Right ventricle myocardium superior (tissue), 1 donor: ENCODE measurements at places on chromosomes 5 and 9. TPM values are rescaled to one million over a fixed set of nuclear protein-coding genes. Genes with fewer than 3 reads are reported as not detected.

DNA sequence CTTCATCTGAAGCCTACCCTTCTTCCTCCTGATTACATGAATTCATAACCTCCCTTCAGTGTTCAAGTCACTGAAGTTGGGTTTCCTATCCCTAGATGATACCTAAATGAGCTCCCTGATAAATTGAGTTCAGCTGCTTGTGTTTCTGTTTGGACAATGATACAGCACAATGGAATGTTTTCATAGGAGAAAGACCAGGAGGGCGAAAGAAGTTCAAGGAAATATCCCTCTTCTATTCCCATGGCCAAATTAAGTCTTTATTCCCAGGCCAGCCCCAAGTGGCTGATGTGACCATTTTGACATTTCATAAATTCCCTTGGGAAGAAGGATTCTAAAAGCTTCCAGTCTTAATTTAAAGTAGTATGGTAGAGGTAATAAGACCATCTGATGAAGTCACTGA is 555.8 kb upstream of the CLINT1 start:
- no peak for DNase-seq

SLIT3 gene
- 12.5 TPM for total RNA-seq

SLC25A2 gene
- total RNA-seq = 0.16 TPM

FABP6 gene
- 3.4 TPM for total RNA-seq

GRCh38 chr9:72813544-72813943 is 139.3 kb downstream of the ALDH1A1 start:
- no peak for DNase-seq

TSTD2 gene
- total RNA-seq = 26.1 TPM

GRCh38 chr5:170606941-170607340 is 103.1 kb downstream of the KCNIP1 start:
- DNase-seq = no peak

IL13 gene
- not detected for total RNA-seq

FBXL7 gene
- total RNA-seq = 16.2 TPM

INSL6 gene
- not detected for total RNA-seq
